CD8-positive, alpha-beta T cell (primary cell): ENCODE measurements at places on chromosomes 7 and 10.

DNA sequence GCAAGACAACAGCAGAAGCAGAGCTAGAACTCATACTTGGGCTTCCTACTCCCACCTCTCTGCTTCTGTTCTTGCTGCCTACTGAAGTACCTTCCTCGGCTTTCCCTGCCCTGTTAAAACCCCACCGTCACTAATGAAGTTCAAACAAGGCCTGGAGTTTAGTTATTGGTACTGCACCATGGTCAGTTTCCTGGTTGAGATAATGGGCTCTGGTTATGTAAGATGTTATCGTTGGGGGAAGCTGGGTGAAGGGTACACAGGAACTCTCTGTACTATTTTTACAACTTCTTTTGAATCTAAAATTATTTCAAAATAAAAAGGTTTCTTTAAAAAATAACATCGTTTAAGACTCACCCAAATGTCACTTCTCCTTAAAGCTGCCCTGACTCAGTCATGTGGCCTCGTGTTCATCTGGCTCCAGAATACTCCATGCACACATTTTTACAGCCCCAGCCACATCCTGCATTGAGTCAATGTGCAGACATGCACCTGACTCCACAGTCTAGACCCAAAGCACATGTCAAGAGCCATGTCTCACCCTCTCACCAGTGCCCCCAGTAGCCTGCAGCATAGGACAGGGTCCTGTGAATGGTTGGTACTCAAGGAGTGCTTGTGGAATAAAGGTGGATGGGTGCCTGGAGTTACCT lies 36.9 kb upstream of the AQP1 start:
- no peak for DNase-seq

GRCh38 chr7:18974803-18975202 lies 142.6 kb downstream of the TWIST1 start:
- no peak for DNase-seq

DNA sequence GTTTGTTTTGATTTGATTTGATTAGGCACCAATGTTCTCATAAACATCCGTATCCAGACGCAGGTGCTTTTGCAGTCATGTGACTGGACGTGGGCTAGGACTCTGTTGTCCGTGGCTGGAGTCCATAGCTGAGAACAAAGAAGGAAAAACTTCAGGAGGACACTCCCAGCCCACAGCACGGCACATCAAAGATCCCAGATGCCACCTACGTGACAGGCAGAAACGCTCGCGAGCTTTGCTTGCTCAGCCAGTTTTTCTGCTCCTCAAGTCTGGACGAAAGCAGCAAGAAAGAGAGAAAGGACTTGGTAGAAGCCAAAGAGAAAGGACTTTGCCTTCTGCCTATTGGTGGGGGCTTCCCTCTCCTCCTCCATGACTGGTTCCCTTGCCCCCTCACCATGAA lies 6.9 kb upstream of the ZKSCAN1 start:
- no peak for DNase-seq

DNA sequence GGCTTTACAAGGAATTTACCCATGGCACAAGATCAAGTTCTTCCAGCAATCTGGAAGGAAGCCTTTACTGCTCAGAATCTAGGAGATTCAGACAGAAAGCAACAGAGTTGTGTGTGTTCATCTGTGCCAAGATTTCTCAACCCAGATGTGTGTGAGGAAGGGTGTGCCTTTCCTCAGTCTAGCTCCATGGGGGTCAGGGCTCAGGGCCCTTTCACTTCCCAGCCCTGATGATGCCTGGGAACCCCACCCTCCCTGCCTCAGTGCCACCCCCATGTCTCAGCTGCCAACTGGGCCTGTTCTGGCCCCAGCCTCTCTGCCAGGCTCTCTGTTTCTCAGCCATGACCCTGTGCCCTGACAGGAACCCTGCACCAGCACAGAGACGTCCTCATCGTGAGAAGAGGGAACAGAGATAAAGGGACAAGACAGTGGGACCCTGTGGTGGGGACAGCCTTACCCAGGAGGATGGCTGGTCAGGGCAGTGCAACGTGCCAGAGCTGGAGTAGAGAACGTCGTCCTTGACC lies 102.0 kb downstream of the VIPR2 start:
- DNase-seq: peak; percentile 7

GRCh38 chr7:137402536-137403352 lies 59.2 kb upstream of the PTN start:
- no peak for DNase-seq

- no peak for DNase-seq
These were observed 91.0 kb upstream of the STRIP2 start for GRCh38 chr7:129343099-129343700.

- no peak for DNase-seq
These were observed 2.6 kb downstream of the PSMG3 start for GRCh38 chr7:1567049-1567771.

DNA sequence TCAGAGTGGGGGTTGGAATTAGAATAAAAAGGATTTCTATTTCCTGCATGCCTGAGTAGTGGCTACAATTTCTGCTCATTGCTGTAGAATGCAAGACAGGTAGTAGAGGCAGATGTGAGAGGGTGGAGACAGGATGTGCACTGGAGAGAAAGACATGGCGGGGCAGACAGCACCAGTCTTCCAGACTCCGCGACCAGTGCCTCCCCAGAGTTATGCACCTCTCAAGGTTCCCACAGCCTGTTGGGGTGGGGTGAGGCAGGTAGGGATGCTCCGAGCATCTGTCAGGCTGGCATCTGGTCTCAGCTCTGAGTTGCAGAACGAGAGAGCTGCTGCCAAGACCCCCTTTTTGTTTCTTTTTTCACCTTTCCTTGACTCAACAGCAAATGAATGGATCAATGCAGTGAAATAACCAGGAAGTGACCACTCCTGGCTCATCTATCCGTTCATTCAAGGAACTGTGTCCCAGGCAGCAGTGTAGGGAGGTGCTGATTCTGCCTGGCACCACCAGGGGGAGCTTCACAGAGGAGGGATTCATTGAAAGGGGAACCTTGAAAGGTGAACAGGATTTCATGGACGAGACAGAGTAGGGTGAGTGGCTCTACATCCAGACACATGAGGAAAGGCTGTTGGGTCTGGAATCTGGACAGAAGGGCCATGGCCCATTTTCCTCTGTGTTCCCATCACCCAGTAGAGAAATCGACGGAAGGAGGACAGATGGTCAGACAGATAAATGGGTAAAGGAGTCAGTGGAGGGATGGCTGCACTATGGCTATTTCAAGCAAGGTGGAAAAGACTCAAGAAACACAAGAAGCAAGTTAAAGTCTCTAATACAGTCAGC lies 17.2 kb upstream of the SLC18A3 start:
- DNase-seq: peak; percentile 34

DNA sequence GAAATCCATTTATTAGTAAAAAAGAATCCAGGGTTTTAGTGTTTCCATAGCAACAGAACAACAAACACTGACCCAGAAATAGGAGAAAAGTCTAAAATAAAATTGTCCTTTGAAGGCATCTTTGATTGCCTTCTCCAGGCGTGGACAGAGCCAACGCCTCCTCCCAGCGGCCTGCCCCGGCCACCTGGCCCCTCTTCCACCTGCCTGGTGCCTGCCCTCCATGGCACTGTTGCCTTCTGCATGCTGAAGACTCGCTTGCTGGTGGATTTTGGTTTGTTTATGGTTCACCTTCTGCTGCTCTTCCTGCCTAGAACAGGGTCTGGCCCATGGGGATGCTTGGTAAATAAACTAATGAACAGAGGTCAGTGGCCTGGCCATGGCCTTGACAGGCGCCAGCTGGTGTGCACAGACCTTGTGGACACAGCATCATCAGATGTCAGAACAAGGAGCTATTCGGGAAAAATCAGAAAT lies 107.4 kb downstream of the DYNC2I1 start:
- no peak for DNase-seq
